Stimulated activated naive CD4-positive, alpha-beta T cell (primary cell): ENCODE measurements at places on chromosomes 3 and 15.

DNA sequence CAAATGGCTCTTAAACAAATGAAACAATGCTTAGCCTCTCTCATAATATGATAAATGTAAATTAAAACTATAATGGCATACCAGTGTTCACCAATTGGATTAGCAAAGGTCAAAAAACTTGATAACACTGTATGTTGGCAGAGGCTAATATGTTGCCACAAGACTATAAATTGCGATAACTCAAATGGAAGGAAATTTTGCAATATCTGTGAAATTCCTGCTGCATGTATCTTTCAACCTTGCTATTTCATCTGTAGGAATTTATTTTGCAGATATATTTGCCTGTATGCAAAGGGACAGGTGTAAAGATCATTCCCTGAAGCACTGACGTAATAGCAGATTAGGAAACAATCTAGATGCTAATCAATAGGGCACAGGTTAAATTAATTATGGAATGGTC, 191.4 kb upstream of the EIF1B start:
- no peak for DNase-seq

DNA sequence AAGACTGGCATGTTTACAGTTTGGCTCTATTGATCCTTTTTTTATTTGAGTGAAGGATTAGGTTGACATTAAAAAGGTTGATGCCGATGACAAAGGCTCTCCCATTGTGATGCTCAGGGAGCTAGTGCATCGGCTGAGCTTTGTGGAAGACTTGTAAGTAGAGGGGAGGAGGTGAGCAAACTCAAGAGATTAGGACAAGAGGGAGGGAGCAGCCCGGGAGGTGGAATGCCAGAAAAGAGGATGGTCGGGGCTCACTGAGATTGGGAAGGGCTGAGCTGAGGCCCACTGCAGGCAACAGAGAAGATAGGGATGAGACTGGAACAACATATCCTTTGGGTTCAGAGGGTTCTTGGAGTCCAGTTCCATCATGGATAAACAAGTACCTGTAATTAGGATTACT, 26.5 kb upstream of the PSMD6 start:
- DNase-seq: no peak

GRCh38 chr15:88196961-88197360, 59.6 kb downstream of the NTRK3 start:
- DNase-seq: no peak

GRCh38 chr15:96160800-96161199, 169.7 kb upstream of the NR2F2 start:
- no peak for DNase-seq

DNA sequence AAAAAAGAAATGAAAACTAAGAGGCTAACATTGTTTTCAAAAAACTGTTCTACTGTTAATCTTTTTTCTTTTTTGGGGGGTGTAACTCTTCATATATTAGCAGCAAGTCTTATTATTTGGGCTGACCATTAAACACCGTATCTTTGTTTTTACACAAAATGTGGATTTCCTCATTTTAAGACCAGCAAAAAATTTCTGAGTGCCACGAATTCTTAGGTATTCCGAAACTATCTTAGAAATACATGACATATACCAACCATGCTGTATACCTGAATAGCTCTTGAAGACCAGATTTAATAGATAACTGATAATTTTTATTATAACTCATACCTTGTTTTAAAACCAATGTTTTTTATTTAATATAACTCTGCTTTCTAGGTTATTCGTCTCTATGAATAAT, 620 bp upstream of the TTC23 start:
- DNase-seq: no peak

GRCh38 chr15:67148196-67148701, 82.8 kb downstream of the SMAD3 start:
- no peak for DNase-seq

DNA sequence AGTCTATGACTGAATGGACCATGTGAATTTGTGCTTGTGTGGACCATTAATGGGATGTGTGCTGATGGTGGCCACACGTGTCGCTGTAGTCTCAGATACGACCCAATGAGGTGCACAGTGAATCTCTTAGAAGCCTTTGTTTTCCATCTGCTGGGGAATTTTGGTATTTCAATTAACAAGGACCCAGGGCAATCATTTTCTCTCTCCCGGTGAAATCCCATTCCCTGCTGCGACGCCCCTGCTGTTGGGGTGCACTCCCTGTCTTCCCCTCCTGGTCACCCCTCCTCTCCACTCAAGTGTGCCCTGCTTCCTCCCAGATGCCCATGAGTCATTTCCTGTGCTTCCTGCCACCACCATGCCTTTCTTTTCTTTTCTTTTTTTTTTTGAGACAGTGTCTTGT, 32.7 kb downstream of the EBLN2 start:
- DNase-seq: no peak

DNA sequence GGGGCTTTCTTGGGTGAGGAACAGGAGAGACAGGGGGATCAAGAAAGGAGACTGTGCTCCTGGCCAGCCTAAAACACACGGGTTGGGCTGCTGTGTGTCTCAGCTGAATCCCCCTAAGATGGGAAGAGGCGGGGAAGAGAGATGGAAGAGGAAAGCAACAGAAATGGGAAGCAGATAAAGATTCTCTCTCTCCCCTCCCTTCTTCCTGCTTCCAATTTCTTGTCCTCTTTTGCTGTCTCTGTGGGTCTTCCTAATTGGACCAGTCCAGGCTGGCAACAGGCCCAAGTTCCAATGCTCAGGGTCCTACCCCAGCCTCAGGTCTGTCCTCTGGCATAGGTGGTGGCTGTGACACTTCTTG, 7.1 kb downstream of the ISLR2 start:
- DNase-seq: no peak

DNA sequence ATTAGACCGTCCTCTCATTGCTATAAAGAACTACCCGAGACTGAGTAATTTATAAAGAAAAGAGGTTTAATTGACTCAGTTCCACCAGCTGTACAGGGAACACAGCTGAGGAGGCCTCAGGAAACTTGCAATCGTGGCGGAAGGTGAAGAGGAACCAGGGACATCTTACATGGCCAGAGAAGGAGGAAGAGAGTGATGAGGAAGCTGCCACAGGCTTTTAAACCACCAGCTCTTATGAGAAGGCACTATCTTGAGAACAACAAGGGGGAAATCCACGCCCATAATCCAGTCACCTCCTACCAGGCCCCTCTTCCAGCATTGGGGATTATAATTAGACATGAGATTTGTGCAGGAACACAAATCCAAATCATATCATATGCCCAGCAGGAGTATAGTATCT, 138.5 kb downstream of the ALCAM start:
- no peak for DNase-seq

GRCh38 chr3:177948716-177949425, 587.4 kb upstream of the KCNMB2 start:
- no peak for DNase-seq

GRCh38 chr3:104604326-104605010, 762.2 kb upstream of the ALCAM start:
- DNase-seq: no peak

GRCh38 chr3:119170821-119171220, 2.6 kb upstream of the UPK1B start:
- DNase-seq: no peak

DNA sequence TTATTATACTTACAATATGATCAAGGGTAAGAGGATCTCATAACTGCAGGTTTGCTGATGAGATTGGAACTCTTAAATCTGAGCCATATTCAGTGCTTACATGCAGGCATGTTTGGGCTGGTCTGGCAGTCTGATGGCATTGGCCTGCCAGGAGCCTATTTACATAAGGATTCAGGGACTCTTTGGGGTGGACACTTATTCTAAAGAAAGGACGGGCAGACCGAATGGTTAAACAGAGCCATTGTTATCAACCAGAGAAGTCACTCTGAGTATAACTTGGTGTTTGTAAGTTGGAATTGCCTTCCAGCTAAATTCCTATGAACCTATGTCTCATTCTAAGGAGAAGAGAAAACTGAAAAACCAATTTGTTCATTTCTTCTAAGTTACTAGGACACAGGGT, 932.8 kb downstream of the IGSF11 start:
- DNase-seq: no peak

GRCh38 chr15:39680868-39681267, 100.0 kb downstream of the THBS1 start:
- no peak for DNase-seq

- no peak for DNase-seq
Observed at GRCh38 chr3:28906561-28907310, 374.1 kb upstream of the RBMS3 start.

DNA sequence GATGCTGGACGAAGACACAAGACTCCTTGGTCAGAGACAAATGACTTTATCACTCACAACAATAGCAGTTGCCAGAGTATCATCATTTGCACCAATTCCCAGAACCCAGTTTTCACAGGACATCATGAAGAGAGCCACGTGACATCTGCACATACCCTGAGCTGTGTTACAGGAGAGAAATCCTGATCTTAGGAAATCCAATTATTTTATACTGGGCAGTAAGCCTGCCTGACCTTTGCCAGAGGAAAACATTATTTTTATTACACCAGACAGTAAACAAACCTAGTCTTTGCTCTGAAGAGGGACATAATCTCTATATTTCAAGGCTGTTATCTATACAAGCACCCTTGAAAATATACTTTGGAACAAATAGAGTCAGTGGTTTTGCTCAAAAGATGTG, 77.4 kb downstream of the ZBBX start:
- DNase-seq: no peak

- DNase-seq: no peak
Observed at GRCh38 chr3:23288286-23288685, 85.2 kb downstream of the UBE2E2 start.

- no peak for DNase-seq
Observed at GRCh38 chr3:33658621-33658990, 59.4 kb downstream of the CLASP2 start.

DNA sequence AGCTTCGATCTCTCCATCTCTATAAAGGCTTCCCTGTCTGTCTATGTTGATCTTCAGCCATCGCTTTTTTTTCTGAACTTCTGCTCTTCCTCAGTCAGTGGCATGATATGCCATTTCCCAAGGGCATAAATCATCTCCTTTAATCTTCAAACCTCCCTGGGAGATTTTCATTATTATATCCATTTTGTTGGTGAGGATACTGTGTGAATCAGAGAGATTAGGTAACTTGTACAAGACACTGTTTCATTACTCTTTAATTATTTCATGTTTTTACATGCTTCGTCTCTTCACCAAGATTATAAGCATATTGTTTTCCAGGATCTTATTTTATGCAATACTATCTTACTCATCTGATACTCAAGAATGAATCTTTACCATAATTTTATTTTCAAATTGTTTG, 124.8 kb upstream of the ATP11B start:
- DNase-seq: no peak

DNA sequence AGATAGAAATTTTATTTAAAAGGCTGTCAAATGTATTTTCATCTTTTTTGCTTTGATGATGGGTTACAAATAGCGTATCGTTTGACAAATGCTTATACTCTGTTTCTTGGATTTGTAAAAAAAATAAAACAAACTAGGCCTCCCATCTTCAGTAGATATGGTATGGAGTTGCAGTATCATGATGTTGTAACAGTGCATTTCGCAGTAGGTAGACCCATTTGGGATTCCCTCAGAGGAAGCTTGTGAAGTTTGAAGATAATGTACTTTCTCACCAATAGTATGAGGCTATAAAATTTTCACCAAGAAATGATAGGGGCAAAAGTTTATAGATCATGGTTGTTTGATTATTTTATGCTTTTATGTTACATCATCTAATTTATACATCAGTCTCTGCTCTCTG, 10.8 kb downstream of the MBNL1 start:
- DNase-seq: no peak

DNA sequence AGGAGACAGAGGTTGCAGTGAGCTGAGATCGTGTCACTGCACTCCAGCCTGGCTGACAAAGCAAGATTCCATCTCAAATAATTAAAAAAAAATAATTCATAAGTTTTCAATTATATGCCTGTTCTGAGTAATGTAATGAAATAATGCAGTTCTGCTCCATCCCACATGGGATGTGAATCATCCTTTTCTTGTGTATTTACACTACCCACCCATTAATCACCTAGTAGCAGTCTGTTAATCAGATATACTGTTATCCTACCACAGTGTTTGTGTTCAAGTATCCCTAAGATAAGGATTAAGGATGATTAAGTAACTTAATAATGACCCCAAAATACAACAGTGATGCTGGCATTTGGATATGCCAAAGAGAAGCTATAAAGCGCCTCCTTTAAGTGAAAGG, 38.8 kb downstream of the PIGB start:
- no peak for DNase-seq

- DNase-seq: no peak
Observed at GRCh38 chr3:37082317-37082716, 89.0 kb downstream of the MLH1 start.

- no peak for DNase-seq
Observed at GRCh38 chr15:85464471-85464870, 84.1 kb downstream of the AKAP13 start.

DNA sequence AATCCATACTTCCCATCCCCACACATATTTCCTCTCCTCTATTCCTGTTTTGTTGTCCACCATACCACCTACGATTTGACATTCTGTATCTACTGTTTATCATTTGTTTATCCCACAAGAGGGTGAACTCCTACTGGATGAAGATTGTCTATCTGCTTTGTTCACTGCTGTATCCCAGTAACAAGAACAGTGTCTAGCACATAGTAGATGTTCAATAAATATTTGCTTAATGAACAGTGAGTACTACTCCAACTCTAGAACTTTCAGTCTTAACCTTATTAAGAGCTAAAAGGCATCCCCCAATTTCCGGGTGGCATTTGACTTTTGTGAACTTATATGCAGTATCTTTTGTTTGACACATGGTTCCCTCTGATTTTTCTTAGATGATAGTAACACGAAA, 1.3 kb downstream of the PYGO1 start:
- no peak for DNase-seq

GRCh38 chr3:198088421-198088955, 128.5 kb downstream of the LMLN start:
- no peak for DNase-seq

DNA sequence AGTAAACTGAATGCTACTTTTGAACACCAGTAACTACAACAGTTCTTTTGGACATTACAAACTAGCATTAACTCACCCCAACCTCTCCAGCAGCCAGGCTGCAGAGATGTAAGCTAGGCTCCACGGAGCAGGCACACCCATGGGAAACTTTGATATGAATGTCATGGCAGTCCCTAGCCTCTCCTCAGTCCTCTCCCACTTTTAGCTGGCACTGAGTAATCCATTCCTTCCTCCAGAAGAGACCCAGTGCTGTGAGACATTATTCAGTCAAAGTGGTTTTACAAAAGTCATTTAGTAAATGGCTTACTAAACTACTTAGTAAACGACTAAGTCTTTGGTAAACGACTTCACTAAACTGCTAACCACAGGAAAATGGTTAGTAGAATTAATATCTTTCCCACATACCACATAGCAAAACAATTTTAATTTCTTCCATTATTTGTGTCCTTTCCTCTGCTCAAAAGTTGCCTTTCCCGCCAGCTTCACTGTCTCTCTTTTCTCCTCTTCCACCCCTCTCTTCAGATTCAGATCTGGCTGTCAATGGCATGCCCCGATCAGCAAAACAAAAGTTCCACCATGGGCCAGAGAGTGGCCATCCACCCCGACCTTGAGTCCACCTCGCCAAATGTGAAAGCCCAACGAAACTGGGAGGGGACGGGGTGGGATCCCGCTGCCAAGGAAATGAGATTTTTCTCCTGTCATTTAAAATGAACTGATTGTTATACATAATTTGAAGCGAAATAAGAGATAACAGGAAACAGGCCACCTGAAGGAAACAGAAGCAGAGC, 67.5 kb upstream of the TJP1 start:
- no peak for DNase-seq
